ENCODE measurements at places on chromosomes 6 and 20.
A peak's percentile ranks its signal among the peaks of the same experiment; 100 is the strongest.

- DNase-seq, result no peak
Measured at GRCh38 chr6:2795956-2796355, 30.8 kb downstream of the WRNIP1 start.

GRCh38 chr6:159729598-159730331, 2.5 kb downstream of the WTAP start:
- DNase-seq, result no peak

- peak; percentile 60 for DNase-seq
Measured at GRCh38 chr6:56746767-56747504, 104.2 kb upstream of the DST start.

- DNase-seq, result no peak
Measured at GRCh38 chr6:22194188-22194921, 102.5 kb downstream of the PRL start.

DNA sequence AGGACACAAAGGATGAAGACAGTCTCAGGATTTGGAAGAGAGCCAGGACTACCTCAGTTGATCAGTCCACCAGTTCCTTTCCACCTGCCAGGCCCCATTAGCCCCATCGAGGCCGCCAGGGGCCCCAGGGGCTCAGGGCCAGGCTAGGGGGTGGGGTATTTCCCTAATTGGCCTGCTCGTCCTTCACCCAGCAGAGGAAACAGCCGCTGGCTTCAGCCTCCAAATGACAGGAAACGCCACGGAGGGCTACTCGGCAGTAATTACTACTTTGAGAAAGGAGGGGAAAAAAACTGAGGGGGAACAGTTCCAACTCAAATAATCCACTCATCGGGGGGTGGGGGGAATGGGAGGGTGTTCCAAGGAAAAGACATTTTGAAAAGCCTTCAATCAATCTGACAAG, 42.7 kb downstream of the MAFB start:
- DNase-seq, result no peak

GRCh38 chr6:146913842-146914488, 290.3 kb upstream of the STXBP5 start:
- DNase-seq, result peak; percentile 98

GRCh38 chr20:38894091-38894847, 31.9 kb upstream of the FAM83D start:
- peak; percentile 43 for DNase-seq

DNA sequence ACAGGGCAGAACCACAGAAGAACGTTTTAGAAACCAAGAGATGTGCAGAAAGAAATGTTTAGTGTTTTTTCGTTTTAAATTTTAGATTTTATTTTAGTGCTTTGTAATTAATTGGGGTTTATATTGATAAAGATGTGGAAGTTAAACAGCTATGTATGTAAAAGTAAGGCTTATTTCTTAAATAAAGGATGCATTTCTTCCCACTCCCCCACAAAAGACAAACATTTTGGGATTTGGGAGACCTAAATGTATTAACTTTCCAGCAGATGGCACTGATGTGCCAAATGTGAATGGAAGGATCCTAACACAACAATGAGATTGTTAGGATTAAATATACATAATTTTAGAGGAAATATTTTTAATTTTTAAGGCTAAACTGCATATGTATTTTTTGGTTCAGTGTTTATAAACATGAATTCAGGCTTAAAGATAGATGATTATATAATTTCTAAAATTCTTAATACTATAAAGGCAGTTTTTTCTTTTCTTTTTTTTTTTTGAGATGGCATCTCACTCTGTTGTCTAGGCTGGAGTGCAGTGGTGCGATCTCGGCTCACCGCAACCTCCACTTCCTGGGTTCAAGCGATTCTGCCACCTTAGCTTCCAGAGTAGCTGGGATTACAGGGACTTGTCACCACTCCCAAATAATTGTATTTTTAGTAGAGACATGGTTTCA, 12.0 kb downstream of the PFDN4 start:
- peak; percentile 65 for DNase-seq

GRCh38 chr6:143556529-143556928, 45.0 kb upstream of the FUCA2 start:
- DNase-seq, result peak; percentile 66

DNA sequence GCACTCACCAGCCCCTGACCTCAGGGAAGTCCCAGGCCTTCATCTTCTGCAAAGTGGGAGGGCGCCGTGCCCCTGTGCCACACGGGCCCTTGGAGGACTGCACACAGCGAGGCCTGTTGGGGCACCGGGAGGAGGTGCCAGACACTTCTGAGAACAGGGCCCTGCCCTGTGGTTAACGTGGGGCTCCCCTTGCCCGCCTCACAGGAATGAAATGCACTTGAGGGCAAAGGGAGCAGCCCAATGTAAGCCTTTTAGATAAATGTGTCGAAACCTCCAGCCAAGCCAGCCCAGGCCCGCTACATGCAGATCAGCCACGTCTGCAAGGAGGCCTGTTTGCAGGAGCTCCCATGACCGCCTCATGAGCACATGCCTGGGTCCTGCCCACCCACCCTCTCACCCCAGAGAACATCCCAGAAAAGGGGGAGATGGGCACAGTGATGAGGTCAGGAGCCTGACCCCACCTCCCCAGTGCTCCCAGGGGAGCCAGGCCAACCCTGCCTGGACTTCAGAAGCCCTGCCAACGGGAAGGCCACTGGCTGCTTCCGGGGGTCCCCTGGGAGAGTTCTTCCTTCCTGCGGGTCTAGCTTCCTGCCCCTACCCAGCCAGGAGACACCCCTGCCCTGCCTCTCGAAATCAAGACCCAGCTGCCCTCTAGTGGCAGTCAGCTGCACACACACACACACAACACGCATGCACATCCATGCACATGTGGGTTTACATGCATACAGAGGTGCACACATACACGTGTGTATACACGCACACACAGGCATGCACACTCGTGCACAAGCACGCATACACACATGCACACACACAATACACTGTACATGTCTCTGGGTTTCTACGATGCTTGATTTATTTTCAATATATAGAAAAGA, 178.7 kb downstream of the TAF4 start:
- DNase-seq, result peak; percentile 2

DNA sequence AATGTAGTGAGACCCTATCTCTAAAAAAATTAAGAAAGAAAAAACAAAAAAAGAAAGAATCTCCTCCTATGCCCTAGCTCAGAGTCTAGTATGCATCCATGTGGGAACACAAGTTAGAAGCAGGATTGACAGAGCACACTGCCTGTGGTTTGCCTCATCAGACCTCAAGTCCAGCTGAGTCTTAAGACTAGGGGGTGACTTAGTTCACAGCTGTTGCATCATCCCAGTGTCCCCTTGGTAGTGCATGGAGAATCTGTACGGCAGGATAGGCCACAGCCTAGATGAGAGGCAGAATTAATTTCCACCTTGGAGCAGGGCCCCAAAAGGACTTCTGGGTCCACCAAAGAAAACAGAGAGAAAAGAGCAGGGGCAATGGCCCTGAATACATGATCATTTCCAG, 13.7 kb downstream of the PNPLA1 start:
- peak; percentile 83 for DNase-seq

- DNase-seq, result peak; percentile 75
Measured at GRCh38 chr6:125995972-125996580, 9.7 kb downstream of the TRMT11 start.

DNA sequence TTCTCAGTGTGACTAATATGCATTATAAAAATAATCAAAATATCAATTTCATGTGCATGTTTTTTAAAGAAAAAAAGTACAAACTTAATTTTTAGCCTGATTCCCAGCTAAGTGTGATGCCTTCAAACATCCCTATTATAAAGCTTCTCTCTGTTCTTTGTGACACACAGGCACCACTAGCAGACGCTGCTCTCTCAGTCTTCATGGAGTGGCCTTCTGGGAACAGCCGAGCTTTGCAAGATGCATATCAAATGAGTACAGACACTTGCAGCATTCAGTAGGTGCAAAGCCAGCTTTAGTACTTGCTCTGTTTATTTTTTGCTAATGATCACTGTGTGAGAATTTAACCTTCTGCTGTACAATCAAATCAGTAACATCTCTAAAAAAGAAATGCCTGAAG, 340.0 kb downstream of the ADGRB3 start:
- no peak for DNase-seq

- DNase-seq, result no peak
Measured at GRCh38 chr6:37871616-37872372, 52.3 kb downstream of the ZFAND3 start.

DNA sequence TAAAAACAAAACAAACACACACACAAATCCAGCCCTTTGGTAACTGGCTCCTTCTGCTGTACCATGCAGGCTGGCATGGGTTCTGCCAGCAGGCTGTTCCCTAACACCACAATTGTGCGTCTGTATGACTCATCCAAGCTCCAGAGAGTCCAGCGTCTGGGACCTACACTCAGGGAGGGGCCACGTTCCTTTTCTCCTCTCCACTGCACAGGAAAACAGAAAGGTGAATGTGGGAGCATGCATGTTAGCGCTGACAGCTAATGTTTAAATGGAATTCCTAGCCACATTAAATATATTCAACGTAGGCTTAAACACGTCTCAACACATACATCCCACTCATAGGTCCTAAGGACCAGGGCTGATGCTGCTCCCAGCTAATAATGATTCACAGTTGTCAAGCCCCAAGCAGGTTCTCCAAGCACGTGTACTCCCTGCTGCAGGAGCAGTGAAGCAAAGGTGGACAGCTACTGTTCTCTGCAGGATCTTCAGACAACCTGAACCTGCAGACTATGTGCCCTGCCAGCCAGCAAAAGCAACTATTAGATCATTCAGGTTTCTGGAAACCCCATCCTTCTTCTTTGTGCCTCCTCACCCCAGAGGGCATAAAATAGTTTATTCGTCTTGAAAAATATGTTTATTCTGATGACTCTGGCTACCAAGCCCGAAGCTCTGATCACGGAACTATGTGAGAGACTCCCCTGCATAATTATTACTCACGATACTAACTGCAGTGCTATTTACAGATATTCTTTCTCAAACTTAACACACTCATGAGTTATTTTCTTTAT, 20.9 kb downstream of the MAP1LC3A start:
- DNase-seq, result peak; percentile 86

- DNase-seq, result no peak
Measured at GRCh38 chr20:32541323-32542258, 43.5 kb downstream of the NOL4L start.

- DNase-seq, result peak; percentile 82
Measured at GRCh38 chr6:35727231-35727934, 9.4 kb upstream of the ARMC12 start.

GRCh38 chr20:43849496-43850186, 65.0 kb upstream of the TOX2 start:
- peak; percentile 41 for DNase-seq

- peak; percentile 26 for DNase-seq
Measured at GRCh38 chr6:143063631-143064030, 2.9 kb downstream of the AIG1 start.

- no peak for DNase-seq
Measured at GRCh38 chr6:150517175-150517574, 82.5 kb upstream of the PLEKHG1 start.

DNA sequence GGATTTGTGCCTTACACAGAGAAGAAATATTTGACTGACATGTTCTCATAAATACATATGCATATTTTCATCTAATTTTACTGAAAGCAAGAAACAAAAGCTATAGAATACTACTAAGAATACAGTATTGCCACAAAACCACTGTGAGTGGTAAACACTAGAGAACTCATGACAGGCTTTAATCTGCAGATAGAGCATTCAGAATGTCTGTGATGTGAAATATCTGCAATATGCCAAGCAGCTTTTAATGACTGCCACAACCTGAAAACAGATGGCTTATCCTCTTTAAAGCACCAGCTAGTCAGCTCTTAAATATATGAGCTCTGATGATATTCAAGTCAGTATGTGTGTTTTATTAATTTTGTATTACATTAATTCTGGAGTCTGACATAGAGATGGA, 3.4 kb downstream of the NAPB start:
- DNase-seq, result no peak

DNA sequence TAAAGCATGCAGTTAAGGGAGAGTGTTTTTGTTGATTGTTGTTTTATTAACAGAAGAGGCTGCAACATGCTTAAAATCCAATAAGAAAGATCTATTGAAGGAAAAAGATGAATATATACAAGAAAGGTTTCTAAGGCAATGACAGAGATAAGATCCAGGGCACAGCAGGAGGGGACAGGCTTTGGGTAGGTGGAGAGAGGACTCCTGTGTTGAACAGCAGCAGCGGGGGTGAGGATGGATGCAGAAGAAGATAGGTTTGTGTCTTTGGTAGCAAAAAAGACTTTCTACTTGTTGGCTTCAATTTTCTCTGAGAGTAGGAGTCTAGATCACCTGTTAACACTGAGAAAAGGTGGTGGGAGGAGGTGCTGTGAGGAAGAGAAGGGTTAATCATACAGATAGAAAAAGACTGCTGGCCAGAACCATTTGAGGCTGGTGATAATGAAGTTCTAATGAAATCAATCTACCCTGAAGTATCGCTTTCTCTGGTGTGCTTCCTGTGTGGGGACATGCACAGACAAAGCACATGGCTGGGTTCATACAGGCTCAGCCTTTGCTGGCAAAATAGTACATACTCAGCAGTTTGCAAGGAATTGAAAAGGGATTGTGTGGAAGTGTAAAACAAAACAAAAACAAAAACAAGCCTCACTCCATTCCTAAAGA, 17.2 kb upstream of the DST start:
- no peak for DNase-seq

GRCh38 chr6:12903246-12903645, 186.7 kb downstream of the PHACTR1 start:
- DNase-seq, result peak; percentile 5

- DNase-seq, result no peak
Measured at GRCh38 chr6:30074331-30075093, 1.1 kb downstream of the RNF39 start.

DNA sequence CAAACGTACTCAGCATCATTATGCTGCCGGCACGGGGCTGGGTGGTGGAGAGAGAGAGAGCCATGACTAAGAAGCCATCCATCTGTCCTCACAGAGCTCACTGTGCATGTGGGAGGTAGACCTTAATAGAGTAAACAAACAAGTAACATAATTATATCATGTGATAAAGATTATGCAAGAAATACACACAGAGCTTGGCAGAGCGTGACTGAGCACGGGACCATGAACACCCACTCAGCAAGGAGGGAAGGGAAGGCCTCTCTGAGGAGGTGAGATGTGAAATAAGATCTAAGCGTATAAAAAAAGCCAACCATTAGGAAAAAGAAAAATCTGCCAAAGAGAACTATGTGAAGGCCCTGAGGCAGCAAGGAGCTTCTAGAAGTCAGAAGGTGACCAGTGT, 207.5 kb downstream of the PTPRT start:
- no peak for DNase-seq

- DNase-seq, result no peak
Measured at GRCh38 chr6:156269751-156270369, 507.3 kb upstream of the ARID1B start.

DNA sequence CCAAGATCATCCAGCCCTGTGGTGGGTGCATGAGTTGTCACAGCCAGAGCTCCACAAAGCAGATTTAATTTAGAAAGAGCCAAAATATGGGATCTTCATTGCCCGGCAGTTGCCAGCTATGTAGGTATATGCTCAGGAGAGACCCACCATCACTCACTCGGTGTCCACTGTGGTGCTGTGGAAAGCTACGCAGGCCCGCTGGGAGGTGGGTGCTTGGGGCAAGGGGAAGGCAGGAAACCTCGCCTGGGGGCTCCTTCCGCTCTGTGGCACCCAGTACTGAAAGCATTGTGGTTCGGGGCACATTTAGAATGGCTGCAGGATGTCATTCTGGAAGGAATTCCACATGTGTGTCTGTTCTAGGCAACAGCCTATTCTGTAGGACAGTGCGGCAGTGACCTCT, 259.9 kb downstream of the TAF4 start:
- no peak for DNase-seq

- DNase-seq, result peak; percentile 89
Measured at GRCh38 chr6:37794825-37795224, 24.7 kb upstream of the ZFAND3 start.

- no peak for DNase-seq
Measured at GRCh38 chr6:148771896-148772554, 25.2 kb downstream of the UST start.

GRCh38 chr20:19935842-19936241, 81.3 kb upstream of the NAA20 start:
- DNase-seq, result no peak
